ENCODE measurements at places on chromosomes 13 and 19. TPM values are rescaled to one million over a fixed set of nuclear protein-coding genes. Genes with fewer than 3 reads are reported as not detected.
A peak's percentile ranks its signal among the peaks of the same experiment; 100 is the strongest.

DNA sequence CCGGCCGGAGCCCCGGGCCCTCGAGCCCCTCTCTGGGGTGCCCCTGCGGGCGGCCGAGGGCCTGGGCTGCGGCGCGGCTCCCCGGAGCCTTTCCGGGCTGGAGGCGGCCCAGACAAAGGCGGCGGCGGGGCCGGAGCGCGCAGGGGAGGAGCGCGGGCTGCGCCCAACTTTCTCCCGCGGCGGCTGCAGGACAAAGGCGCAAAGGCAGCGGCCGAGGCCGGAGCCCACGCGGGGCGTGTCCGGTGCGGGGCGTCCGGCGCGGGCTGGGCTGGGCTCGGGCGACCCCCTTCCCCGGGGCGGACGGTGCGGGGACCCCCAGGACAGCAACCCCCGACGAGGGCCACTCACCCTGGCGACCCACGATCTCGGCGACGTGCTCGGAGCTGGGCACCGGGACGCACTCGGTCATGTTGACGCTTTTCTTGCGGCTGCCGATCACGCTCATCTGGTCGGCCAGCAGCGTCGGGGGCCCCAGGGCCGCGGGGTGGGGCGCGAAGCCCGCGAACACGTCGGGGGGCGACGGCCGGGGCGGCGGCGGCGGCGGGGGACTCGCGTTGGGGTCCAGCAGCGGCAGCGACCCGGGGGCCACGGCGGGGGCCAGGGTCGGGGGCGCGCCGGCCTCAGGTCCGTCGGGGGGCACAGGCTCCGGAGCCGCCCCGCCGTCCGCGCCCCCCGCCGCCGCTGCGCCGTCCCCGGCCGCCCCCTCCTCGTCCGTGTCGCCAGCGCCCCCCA lies 843 bp downstream of the MEX3D start:
- H3K27me3 ChIP-seq = peaks cover 25% of the 10 kb centered on the region
- H3K4me1 ChIP-seq = no peaks in the 10 kb centered on the region
- DNase-seq = no peak
- H3K36me3 ChIP-seq = no peaks in the 10 kb centered on the region

DNA sequence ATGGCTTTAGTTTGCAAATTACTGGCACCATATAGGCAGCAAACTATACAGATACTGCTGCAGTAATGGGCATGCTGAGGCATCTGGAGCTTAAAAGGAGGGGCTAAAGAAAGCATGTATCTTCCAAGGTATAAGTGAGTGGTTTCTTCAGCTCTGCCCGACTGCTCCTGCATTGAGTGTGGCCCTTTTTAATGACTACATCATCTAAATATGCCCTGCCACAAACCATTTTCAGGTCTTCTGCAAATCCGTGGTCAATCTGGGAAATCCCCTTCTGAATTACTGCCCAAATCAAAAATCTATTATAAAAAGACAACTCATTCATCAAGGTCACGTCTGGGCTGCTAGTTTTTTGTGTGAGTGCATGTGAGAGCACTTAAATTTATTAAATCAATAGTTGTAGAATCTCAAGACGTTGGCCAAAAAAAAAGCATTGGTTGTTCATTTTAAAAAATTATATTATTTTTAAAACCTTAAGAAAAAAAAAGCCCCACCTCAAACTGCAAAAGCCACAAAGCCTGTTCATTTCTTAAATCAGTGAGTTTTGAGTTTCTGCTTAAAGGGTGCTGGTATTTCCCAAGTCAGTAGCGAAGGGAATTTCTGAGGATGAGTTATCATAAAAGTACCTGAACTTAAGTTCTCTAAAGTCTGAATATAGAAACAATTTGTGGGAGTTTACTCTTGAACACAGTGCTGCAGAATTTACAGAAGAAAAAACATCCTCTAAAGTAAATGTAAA lies 16.3 kb downstream of the LCP1 start:
- no peaks in the 10 kb centered on the region for H3K27me3 ChIP-seq
- H3K27ac ChIP-seq = peak overlapping the region; percentile 11
- no peak overlapping the region for H3K4me3 ChIP-seq
- DNase-seq = no peak
- peaks cover 67% of the 10 kb centered on the region for H3K4me1 ChIP-seq
- H3K36me3 ChIP-seq = peaks cover 15% of the 10 kb centered on the region

DNA sequence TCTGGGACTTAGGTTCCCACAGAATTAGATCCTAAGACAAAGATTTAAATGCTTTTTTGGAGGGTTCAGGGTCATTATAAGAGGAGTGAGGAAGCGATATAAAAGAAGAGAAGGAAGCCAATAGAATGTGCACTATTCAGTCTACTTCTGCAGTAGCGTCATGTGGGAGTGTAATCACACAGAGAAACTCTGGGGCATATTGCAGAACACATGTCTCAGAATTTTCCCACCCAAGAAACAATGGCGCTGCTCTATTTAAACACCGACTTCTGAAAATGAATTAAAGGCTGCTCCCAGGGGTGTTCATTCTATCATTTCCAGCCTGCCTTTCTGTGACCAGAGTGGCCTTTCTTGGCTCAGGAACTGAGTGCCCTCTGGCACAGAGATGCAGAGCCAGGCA lies 617.6 kb downstream of the FGF9 start:
- H3K27ac ChIP-seq = no peak overlapping the region
- no peaks in the 10 kb centered on the region for H3K27me3 ChIP-seq
- H3K4me1 ChIP-seq = no peaks in the 10 kb centered on the region
- H3K4me3 ChIP-seq = no peak overlapping the region

- no peak for DNase-seq
- H3K27ac ChIP-seq = no peak overlapping the region
- H3K36me3 ChIP-seq = no peaks in the 10 kb centered on the region
- H3K4me1 ChIP-seq = peaks cover 63% of the 10 kb centered on the region
Measured at GRCh38 chr19:19477705-19478383, 37.5 kb downstream of the TSSK6 start.

DNA sequence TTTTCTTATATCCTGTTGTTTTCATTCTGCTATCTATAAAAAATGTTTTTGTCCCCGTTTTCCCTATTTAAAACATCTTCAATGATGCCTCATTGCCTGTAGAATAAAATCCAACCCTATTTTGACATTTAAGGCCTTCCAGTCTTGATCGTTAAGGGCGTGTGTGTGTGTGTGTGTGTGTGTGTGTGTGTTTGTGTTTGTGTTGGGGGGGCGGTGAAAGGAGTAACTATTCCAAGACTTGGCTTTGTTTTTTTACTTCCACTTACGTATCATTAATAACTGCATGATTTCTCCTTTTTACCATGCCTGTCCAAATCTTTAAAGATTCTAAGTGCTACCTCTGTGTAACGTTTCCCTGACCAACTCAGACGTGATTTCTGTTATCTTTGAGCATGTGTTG lies 784 bp downstream of the PIBF1 start:
- H3K27me3 ChIP-seq = no peaks in the 10 kb centered on the region
- peaks cover 40% of the 10 kb centered on the region for H3K4me1 ChIP-seq
- peaks cover 4% of the 10 kb centered on the region for H3K36me3 ChIP-seq
- H3K4me3 ChIP-seq = peak overlapping the region; percentile 86

- H3K27ac ChIP-seq = no peak overlapping the region
- no peaks in the 10 kb centered on the region for H3K4me1 ChIP-seq
- H3K27me3 ChIP-seq = peaks cover 40% of the 10 kb centered on the region
- H3K4me3 ChIP-seq = no peak overlapping the region
- DNase-seq = no peak
Measured at GRCh38 chr13:20175406-20175794, 14.5 kb upstream of the GJA3 start.

ZNF541 gene
- 0.42 TPM for total RNA-seq

DNA sequence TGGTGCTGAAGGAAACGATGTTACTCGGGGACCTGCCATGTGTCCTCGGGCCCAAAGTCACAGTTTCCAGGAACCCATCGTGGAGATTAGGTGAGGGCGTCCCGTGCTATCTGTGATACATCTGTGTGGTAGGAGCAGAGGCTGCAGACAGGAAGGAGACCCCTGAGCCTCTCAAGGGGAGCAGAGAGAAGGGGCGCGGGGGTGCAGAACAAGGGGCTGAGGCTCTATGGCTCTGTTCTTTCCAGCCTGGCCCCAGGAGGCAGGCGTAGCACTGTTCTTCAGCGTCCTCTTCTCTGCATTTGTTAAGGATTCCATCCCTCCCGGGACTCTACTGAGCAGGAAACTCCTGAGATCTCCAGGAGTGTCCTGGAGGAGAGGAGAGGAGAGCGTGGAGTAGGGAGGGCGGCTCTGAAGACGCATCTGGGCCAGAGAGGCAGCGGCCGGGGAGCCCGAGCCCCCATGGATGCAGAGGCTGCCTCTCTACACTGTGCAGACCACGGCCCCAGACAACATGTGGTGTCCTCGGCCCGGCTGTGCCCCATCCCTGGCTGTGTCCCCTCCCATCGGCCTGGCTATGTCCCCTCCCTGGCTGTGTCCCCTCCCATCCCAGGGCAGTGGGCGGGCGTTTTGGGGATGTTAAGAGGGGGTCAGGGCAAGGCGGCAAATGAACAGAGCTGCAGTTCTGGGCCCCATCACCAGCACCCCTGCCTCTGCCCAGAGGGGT lies 118.0 kb downstream of the ATP11A start:
- peaks cover 23% of the 10 kb centered on the region for H3K36me3 ChIP-seq
- no peak for DNase-seq
- no peak overlapping the region for H3K27ac ChIP-seq
- H3K4me1 ChIP-seq = no peaks in the 10 kb centered on the region
- H3K4me3 ChIP-seq = no peak overlapping the region

URAD gene
- total RNA-seq = not detected

DNA sequence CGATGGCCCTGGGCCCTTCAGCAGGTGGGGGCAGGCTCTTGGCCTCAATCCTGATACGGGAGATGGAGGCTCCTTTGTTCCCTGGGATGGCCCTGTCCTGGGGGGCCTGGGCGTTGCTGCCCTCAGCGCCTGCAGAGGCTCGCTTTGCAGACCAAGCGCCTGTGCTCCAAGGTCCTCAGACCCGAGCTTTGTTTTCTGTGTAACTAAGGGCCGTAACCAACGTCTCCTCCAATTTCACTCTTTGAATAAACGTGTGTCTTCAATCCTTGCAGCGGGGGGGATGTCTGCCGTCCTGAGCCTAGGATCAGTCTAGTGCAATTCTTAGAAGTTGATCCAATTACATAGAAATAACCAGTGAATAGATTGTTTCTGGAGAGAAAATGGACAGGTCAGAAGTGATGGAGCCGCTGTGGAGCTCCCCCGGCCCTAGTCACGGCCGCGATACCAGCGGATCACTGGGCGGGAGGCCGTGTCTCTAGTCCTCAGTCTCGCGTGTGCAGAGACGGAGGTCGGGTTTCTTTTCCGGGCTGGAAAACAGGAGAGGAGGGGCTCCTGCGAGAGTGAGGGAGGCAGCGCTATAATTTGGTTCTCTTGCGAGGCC lies 5.3 kb downstream of the PTBP1 start:
- DNase-seq = no peak
- peaks cover 9% of the 10 kb centered on the region for H3K36me3 ChIP-seq
- H3K27ac ChIP-seq = peak overlapping the region; percentile 100
- H3K4me1 ChIP-seq = peaks cover 91% of the 10 kb centered on the region
- no peaks in the 10 kb centered on the region for H3K27me3 ChIP-seq
- H3K4me3 ChIP-seq = peak overlapping the region; percentile 99

DNA sequence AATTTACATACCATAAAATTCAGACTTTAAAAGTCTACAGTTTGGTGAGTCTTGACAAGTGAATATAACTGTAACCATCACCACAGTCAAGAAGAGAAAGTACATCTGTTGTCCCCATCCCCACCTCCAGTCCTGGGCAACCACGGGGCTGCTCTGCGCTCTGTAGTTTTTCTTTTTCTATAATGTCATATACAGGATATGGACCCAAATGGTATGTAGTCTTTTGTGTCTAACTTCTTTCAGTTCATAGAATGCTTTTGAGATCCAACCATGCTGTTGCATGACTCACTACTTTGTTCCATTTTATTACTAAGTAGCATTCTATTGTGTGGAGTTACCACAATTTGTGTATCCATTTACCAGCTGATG lies 103.9 kb downstream of the DOCK9 start:
- no peaks in the 10 kb centered on the region for H3K4me1 ChIP-seq
- no peak for DNase-seq
- H3K36me3 ChIP-seq = peaks cover 76% of the 10 kb centered on the region
- no peak overlapping the region for H3K4me3 ChIP-seq
- no peak overlapping the region for H3K27ac ChIP-seq
- no peaks in the 10 kb centered on the region for H3K27me3 ChIP-seq

DNA sequence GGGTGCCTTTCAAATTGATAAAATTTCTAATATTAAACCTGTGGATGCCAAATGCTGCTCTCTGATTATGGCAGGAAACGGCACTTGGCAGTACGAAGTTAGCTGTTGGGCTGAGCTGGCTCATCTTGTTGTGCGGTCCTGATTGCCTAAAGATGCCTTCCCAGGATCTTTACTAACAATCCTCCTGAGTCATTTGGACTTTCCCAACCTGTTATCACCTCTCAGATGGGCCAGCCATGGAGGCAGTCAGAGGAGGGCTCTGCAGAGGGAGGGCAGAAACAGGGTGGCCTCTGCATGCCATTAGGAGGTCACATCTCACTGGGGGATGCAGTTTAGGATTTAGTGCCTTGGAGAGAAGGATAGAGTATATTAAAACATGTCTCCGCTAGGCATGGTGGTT lies 27.3 kb downstream of the ALOX5AP start:
- H3K27ac ChIP-seq = no peak overlapping the region
- H3K4me3 ChIP-seq = no peak overlapping the region
- no peaks in the 10 kb centered on the region for H3K27me3 ChIP-seq
- DNase-seq = no peak

GRCh38 chr13:39600766-39601165 lies 2.2 kb downstream of the LHFPL6 start:
- no peak for DNase-seq
- H3K4me1 ChIP-seq = no peaks in the 10 kb centered on the region
- peak overlapping the region; percentile 64 for H3K4me3 ChIP-seq
- no peaks in the 10 kb centered on the region for H3K36me3 ChIP-seq

ETV2 gene
- not detected for total RNA-seq

SIGLEC8 gene
- total RNA-seq = 2.2 TPM

DNA sequence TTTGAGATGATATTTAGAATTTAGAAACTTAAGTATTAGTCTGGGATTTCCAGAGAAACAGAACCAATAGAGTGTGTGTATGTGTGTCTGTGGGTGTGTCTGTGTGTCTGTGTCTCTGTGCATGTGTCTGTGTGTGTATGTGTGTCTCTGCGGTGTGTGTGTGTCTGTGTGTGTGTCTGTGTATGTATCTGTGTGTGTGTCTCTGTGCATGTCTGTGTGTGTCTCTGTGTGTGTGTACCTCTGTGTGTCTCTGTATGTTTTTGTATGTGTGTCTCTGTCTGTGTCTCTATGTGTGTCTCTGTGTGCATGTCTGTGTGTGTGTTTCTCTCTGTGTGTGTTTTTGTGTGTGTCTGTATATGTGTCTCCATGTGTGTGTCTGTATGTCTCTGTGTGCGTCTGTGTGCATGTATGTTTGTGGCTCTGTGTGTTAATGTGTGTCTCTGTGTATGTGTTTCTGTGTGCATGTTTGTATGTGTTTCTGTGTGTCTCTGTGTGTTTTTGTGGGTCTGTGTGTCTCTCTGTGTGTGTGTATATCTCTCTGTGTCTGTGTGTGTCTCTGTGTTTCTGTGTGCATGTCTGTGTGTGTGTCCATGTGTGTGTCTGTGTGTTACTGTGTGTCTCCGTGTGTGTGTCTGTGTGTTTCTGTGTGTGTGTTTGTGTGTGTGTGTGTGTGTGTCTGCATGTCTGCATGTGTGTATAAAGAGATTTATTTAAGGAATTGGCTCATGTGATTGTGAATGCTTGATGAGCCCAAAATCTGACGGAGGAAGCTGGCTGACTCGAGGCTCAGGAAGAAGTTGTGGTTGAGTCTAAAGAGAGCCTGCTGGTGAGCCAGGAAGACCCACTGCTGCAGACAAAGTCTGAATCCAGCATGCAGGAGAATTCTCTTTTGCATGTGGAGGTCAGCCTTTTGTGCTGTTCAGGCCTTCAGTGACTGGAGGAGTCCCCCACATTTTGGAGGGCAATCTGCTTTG lies 22.2 kb downstream of the GPR42 start:
- no peak overlapping the region for H3K4me3 ChIP-seq
- DNase-seq = no peak
- H3K27ac ChIP-seq = no peak overlapping the region
- no peaks in the 10 kb centered on the region for H3K4me1 ChIP-seq
- H3K27me3 ChIP-seq = no peaks in the 10 kb centered on the region
